ENCODE measurements at places on chromosomes 2 and 18. TPM values are rescaled to one million over a fixed set of nuclear protein-coding genes. Genes with fewer than 3 reads are reported as not detected.

Gene GPAT2
- total RNA-seq, result 36.3 TPM

Gene IL1RL2
- 0.25 TPM for total RNA-seq

Gene MYL12B
- 234 TPM for total RNA-seq

Gene ANTXR1
- 0.91 TPM for total RNA-seq

Gene DNAJC27
- total RNA-seq, result 4.2 TPM

Gene OBSL1
- total RNA-seq, result 1.7 TPM

Gene ZBTB14
- total RNA-seq, result 22.6 TPM

Gene LYPD6
- total RNA-seq, result not detected

GRCh38 chr2:219857751-219858150, 230.3 kb downstream of the SLC4A3 start:
- DNase-seq, result no peak

DNA sequence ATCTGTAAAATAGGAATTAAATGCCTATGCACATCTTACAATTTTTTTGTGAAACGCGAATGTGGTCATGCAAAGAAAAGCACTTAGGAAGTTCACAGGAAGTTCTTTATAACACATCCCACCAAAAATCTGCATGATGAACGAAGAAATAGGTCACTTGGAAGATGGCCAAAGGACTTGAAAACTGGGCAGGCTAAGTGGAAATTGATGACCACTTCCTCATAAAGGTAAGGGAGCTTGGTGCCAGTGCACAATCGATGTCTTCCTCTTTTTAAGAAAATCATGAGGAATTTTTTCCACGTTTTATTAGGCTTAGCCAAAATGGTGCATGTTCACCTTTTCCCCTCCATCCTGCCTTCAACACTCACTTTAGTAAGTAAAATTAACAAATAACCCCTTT, 8.2 kb upstream of the NT5C1B start:
- no peak for DNase-seq

DNA sequence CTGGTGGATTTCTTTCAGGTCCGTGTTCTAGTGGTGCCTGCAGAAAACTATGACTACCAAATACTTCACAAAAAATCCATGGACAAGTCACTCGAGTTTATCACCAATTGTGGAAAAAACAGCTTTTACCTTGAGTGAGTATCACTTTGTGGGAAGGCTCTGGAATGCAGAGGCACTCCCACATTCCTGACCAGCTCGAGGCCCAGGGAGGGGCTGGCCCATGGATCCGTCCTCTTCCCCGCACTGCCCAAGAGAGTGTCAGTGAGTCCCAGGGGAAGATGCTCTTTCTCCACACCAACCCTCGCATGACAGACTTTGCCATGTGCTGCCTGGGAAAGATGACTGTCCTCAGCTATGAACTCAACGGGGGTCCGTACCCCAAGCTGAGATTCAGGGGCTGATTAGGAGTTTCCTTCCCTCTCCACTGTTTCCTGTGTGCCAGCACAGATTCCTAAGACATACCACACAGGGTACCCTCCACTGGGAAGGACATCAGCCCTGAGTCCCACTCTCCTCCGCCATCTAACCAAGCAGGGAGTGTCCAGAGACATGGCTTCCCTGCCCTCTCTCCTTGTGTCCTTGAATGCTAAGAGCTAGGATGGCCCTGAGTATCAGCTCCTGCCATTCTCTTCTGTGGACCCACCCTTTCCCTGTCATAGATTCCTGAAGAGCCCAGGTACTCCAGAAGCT, 155.9 kb downstream of the LAMA3 start:
- no peak for DNase-seq

GRCh38 chr2:61471905-61472805, 1.3 kb upstream of the USP34 start:
- peak; percentile 15 for DNase-seq

GRCh38 chr2:121321476-121321875, 36.5 kb upstream of the TFCP2L1 start:
- DNase-seq, result no peak

- DNase-seq, result peak; percentile 51
Observed at GRCh38 chr2:105797298-105797819, 52.6 kb downstream of the NCK2 start.

GRCh38 chr2:205994344-205994743, 91.6 kb downstream of the INO80D start:
- DNase-seq, result no peak

DNA sequence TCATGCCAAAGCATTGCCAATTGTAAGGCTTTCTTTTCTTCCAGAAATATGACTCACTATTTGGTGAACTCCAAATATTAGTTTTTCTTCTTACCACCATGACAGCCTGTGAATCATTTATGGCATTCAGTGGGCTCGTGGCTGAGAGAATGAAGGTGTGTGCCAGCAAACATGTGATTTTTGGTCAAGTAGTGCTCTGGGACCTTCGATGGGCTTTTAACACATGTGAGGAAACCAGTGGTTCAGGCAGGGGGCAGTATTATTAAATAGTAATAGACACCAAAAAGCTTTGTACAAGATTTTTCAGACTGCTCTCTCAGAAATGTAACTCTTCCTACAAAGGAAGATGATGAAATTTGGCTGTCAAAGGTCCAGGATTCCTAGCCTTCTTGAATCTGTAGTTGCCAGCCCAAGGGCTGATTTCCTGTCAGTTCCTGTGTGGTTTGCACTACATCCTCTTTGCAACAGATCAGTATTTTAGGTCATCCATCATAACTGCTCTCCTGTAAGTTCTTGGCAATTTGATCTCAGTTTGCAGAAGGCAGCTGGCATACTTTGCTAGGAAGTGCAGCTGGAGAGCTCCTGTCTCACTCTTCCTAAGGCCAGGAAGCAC, 64.3 kb downstream of the BABAM2 start:
- peak; percentile 59 for DNase-seq

DNA sequence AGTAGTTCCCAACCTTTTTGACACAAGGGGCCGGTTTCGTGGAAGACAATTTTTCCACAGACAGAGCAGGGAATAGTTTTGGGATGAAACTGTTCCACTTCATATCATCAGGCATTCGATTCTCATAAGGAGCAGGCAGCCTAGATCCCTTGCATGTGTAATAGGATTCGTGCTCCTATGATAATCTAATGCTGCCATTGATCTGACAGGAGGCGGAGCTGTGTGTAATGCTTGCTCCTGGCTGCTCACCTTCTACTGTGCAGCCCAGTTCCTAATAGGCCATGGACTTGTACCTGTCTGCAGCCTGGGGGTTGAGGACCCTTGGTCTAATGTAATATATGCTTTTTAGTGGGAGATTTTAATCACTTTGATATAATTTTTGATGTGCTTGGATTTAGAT, 188.7 kb upstream of the KLHL14 start:
- DNase-seq, result no peak

DNA sequence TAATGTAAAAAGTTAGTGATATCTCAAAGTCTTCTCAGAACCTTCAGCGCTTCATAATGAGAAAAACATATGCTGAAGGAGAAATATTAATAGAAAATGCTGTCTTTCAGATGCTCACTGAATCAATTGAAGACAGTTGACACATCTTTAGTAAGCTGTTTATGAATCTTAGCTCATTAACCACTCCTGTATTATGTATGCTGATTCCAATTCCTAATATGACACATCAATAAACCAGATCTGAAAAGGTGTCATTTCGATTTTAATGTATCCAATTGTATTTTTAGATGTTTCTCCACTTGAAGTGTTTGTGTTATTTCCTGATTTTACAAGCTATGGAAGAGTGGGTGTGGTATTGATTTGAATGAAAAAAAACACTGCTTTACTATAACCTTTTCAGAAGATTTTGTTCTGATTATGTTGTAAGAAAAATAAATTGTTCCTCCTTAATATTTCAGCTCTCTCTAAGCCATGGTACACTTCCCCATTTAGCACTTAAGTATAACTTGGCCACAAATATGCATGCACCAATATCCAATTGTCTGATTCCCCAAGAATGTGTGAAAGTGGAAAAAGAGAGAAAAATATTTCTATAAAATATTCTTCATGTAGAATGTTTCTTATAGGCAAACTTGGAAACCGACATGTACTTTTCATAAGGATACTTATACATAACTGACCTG, 569.8 kb downstream of the ARHGAP15 start:
- no peak for DNase-seq

DNA sequence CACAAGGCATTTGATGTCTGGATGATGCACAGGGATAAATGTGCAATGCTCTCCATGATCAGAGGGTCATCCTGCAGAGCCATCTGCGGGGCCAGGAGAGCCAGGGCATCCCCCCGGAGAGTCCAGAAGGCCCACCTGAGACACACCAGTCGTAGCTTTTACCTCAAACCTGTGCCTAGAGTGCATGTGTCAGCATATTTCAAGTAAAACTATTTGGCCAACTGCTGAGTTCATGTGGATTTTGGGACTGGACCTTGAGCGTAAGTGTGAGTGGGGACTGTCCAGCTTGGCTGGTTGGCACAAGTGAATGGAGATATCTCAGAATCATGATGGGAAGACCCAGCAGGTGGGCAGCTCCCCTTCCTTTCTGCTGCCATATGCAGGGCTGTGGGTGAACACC, 147.8 kb upstream of the TPO start:
- no peak for DNase-seq
